Nephron progenitor cell (in vitro differentiated cells): ENCODE measurements at places on chromosomes 16 and 17.

DNA sequence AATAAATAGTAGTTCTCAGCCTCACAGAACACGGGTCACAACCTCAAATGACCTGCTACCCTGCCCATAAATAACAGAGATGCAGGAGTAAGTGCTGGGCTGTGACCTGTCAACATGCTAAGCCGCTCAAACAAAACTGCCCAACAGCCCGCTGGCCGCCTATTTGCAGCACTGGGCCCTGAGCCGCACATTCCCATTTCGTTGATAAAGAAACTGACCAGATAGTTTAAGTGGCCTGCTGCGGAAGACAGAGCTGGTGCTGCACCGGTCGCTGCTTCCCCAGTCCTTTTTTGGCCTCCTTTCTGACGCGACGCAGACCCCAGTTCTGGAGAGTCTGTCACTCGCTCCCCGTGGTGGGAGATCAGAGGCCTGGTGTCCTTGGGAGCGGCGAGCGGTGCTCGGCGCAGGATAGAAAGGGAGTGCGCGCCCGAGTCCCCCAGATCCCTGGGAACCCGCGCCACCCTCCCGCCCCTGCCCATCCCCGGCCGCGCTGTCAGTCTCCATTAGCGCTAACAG is 349 bp upstream of the SLC6A2 start:
- peaks cover 46% of the 10 kb centered on the region for H3K27me3 ChIP-seq
- H3K27ac ChIP-seq = no peak overlapping the region
- DNase-seq = no peak
- H3K4me1 ChIP-seq = peaks cover 7% of the 10 kb centered on the region
- no peaks in the 10 kb centered on the region for H3K36me3 ChIP-seq
- H3K4me3 ChIP-seq = no peak overlapping the region

DNA sequence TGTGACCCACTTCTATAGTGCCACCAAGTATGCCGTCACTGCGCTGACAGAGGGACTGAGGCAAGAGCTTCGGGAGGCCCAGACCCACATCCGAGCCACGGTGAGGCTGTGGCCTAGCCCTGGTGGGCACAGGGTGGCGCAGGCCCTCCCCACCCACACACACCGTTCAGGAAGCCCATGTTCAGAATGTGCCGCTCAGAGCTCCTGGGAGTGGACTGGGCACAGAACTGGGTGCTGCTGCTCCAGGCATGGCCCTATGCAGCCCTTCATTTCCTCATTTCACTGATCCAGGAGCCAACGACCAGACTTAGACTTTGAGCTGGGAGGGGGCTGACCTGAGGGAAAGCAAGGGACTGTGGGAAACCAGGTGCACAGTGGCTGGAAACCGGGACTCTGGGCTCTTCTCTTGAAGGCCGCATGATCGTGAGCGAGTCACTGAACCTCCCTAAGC is 2.4 kb upstream of the MRM1 start:
- no peak overlapping the region for H3K4me3 ChIP-seq
- peaks cover 3% of the 10 kb centered on the region for H3K27me3 ChIP-seq
- H3K36me3 ChIP-seq = peaks cover 4% of the 10 kb centered on the region
- no peak overlapping the region for H3K27ac ChIP-seq
- H3K4me1 ChIP-seq = peaks cover 44% of the 10 kb centered on the region

DNA sequence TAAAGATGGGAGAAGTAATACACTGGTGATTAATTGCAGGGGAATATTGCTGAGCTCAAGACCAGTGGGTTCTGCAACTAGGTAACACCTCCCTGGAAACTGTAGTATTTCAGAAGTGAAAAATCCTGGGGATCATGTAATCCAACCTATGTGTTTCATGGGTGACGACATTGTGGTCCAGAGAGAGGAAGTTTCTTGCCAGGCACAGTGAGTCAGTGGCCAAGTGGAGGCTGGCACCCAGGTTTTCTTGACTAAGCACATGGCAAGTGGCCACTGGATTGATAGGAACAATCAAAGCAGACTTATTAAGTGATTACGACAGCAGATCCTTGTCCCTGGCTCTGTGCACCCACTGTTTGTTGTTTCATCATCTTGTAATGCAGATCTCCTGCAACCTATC is 14.6 kb upstream of the CIITA start:
- H3K27me3 ChIP-seq = peaks cover 23% of the 10 kb centered on the region
- no peaks in the 10 kb centered on the region for H3K4me1 ChIP-seq
- DNase-seq = no peak
- no peaks in the 10 kb centered on the region for H3K36me3 ChIP-seq
- H3K4me3 ChIP-seq = no peak overlapping the region

DNA sequence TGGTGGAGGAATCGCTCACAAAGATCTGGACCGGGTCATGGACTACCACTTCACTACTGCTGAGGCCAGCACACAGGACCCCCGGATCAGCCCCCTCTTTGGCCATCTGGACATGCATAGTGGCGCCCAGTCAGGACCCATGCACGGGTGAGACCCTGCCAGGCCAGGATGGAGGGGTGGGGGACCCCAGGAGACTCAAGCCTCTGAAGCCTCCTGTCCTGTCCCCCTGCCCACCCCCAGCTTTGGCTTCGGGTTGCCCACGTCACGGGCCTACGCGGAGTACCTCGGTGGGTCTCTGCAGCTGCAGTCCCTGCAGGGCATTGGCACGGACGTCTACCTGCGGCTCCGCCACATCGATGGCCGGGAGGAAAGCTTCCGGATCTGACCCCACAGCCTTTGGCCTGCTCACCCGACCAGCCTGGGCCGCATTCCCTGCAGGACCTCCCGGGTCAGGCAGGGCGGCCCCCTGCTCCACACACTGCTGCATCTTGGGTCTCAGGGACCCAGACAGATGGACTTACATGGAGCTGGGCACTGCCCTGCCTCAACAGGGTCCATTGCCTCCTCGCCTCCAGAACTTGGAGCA is 3.8 kb downstream of the BCKDK start:
- H3K4me3 ChIP-seq = no peak overlapping the region
- peaks cover 16% of the 10 kb centered on the region for H3K36me3 ChIP-seq
- H3K4me1 ChIP-seq = peaks cover 20% of the 10 kb centered on the region
- H3K27me3 ChIP-seq = peaks cover 3% of the 10 kb centered on the region

DNA sequence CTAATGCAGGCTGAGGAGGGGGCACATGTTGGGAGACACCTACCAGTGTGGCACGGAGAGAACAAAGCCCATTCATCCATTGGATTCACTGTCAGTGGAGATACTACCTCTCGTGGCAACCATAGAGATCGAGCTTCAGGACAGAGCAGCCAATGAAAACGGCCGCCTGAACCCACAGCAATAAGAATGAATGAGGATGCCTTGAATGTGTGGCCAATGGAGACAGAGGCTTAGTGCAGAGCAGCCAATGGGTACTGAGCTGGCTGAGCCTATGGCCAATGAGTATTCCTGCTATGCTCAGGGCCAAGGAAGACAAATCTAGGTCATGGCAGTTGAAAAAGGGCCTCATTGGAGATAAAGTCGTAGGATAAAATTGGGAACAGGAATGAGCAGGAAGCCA is 10.9 kb downstream of the ARHGEF15 start:
- H3K4me3 ChIP-seq = no peak overlapping the region
- H3K27ac ChIP-seq = no peak overlapping the region
- peaks cover 50% of the 10 kb centered on the region for H3K27me3 ChIP-seq
- peaks cover 14% of the 10 kb centered on the region for H3K4me1 ChIP-seq
- no peak for DNase-seq
- H3K36me3 ChIP-seq = no peaks in the 10 kb centered on the region

GRCh38 chr17:21535686-21536375 is 156.5 kb upstream of the KCNJ18 start:
- H3K36me3 ChIP-seq = peaks cover 30% of the 10 kb centered on the region
- no peaks in the 10 kb centered on the region for H3K4me1 ChIP-seq

GRCh38 chr16:5367951-5368350 is 270.4 kb upstream of the EEF2KMT start:
- H3K27me3 ChIP-seq = peaks cover 25% of the 10 kb centered on the region
- H3K27ac ChIP-seq = no peak overlapping the region
- H3K4me1 ChIP-seq = peaks cover 5% of the 10 kb centered on the region
- no peak overlapping the region for H3K4me3 ChIP-seq
- H3K36me3 ChIP-seq = no peaks in the 10 kb centered on the region

- H3K4me3 ChIP-seq = no peak overlapping the region
- no peak overlapping the region for H3K27ac ChIP-seq
- no peaks in the 10 kb centered on the region for H3K27me3 ChIP-seq
- no peaks in the 10 kb centered on the region for H3K4me1 ChIP-seq
- H3K36me3 ChIP-seq = peaks cover 80% of the 10 kb centered on the region
These were observed 77.9 kb downstream of the MAP2K4 start for GRCh38 chr17:12098568-12098967.

- no peak overlapping the region for H3K27ac ChIP-seq
- H3K4me3 ChIP-seq = no peak overlapping the region
- no peaks in the 10 kb centered on the region for H3K36me3 ChIP-seq
- no peaks in the 10 kb centered on the region for H3K27me3 ChIP-seq
- DNase-seq = no peak
These were observed 29.0 kb downstream of the HEXIM2 start for GRCh38 chr17:45190503-45191255.

- peaks cover 6% of the 10 kb centered on the region for H3K27me3 ChIP-seq
- peaks cover 69% of the 10 kb centered on the region for H3K4me1 ChIP-seq
- DNase-seq = no peak
- H3K36me3 ChIP-seq = peaks cover 31% of the 10 kb centered on the region
- H3K4me3 ChIP-seq = no peak overlapping the region
- H3K27ac ChIP-seq = peak overlapping the region; percentile 71
These were observed 97.8 kb downstream of the ZNF778 start for GRCh38 chr16:89315271-89315670.

- H3K4me1 ChIP-seq = no peaks in the 10 kb centered on the region
- DNase-seq = no peak
- peaks cover 16% of the 10 kb centered on the region for H3K36me3 ChIP-seq
These were observed 207.0 kb upstream of the IRX3 start for GRCh38 chr16:54493594-54493993.

DNA sequence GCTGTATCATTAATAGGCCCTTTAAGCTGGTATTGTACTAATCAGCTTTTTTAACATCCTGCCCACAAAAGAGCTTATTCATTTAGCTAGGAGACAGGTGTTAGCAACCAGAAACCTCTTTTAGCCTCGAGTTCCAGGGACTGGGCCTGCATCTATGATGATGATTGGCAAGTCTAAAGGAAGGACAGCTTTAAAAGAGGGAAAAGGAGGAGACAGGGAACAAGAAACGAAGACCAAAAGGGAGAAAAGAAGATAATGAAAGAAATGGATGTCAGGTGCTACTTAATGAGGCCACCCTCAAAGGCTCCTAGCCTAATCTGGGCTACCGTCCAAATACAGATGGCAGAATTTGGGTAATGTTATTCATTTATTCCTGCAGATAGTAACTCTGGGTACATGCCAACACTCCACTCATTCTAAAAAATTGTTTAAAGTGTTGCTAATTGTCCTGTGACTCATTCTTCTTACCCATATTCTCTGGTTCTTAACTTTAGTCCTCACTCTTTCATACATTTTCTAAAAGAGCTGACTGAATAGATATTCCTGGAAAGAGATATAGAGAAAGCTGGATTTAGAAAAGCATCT is 18.7 kb upstream of the RFFL start:
- no peak for DNase-seq
- no peak overlapping the region for H3K4me3 ChIP-seq
- H3K27me3 ChIP-seq = peaks cover 8% of the 10 kb centered on the region
- peaks cover 4% of the 10 kb centered on the region for H3K4me1 ChIP-seq
- no peaks in the 10 kb centered on the region for H3K36me3 ChIP-seq
- no peak overlapping the region for H3K27ac ChIP-seq

- H3K4me3 ChIP-seq = peak overlapping the region; percentile 65
- peaks cover 50% of the 10 kb centered on the region for H3K27me3 ChIP-seq
- no peak for DNase-seq
These were observed 6.3 kb upstream of the RNF227 start for GRCh38 chr17:7922269-7922844.

DNA sequence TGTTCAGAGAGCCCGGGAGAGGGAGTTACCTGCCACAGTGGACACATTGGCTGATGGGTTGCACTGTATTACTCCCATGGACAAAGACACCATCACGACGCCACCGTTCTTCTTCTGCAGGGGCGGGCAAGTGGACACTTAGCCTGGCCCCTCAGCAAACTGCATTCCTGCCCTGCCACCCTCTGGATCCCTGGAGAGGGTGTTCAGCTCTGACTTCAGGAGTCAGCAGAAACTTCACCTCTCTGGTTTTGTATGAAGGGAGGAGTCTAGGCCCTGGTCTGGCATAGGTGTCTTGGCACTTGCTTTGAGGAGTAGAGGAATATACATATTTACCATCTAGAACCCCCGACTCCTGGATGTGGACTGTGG is 9.3 kb downstream of the DPEP2 start:
- H3K4me1 ChIP-seq = peaks cover 49% of the 10 kb centered on the region
- H3K4me3 ChIP-seq = no peak overlapping the region
- no peaks in the 10 kb centered on the region for H3K36me3 ChIP-seq
- peaks cover 14% of the 10 kb centered on the region for H3K27me3 ChIP-seq
- DNase-seq = no peak

GRCh38 chr16:80707686-80708085 is 96.7 kb downstream of the CDYL2 start:
- H3K27ac ChIP-seq = no peak overlapping the region
- H3K4me1 ChIP-seq = no peaks in the 10 kb centered on the region
- no peak overlapping the region for H3K4me3 ChIP-seq
- no peak for DNase-seq

- no peak overlapping the region for H3K4me3 ChIP-seq
- peaks cover 20% of the 10 kb centered on the region for H3K4me1 ChIP-seq
- peaks cover 37% of the 10 kb centered on the region for H3K27me3 ChIP-seq
These were observed 28.0 kb downstream of the PIK3R6 start for GRCh38 chr17:8839410-8839935.

GRCh38 chr17:12877953-12878669 is 88.8 kb downstream of the ARHGAP44 start:
- H3K4me1 ChIP-seq = no peaks in the 10 kb centered on the region
- no peak overlapping the region for H3K4me3 ChIP-seq
- H3K27ac ChIP-seq = no peak overlapping the region
- no peaks in the 10 kb centered on the region for H3K36me3 ChIP-seq
